ENCODE measurements at places on chromosomes 1 and 21.

DNA sequence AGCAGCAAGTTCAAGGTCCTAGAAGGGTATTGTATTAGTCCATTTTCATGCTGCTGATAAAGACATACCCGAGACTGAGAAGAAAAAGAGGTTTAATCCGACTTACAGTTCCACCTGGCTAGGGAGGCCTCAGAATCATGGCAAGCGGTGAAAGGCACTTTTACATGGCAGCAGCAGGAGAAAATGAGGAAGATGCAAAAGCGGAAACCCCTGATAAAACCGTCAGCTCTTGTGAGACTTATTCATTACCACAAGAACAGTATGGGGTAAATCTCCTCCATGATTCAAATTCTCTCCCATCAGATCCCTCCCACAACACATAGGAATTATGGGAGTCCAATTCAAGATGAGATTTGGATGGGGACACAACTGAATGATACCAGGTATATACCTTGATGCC is 409.5 kb downstream of the NTNG1 start:
- DNase-seq = no peak

DNA sequence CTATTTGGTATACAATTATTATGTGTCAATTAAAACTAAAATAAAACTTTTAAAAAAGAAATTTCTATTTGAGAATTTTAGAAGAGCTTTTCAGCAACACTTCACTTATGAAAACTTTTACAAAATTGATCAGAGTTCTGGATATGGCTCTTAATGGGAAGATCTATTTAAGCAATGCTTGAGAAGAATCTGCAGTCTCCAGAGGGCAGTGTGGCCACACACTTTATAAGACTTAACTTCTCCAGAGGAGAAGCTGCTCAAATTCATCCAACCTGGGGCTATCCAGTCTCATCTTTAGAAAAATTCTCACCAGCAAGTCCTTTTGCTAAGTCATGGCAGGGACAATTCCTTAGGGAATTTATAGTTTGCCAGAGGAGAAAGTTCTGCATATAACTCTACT is 25.2 kb upstream of the AGO1 start:
- DNase-seq = peak; percentile 33

DNA sequence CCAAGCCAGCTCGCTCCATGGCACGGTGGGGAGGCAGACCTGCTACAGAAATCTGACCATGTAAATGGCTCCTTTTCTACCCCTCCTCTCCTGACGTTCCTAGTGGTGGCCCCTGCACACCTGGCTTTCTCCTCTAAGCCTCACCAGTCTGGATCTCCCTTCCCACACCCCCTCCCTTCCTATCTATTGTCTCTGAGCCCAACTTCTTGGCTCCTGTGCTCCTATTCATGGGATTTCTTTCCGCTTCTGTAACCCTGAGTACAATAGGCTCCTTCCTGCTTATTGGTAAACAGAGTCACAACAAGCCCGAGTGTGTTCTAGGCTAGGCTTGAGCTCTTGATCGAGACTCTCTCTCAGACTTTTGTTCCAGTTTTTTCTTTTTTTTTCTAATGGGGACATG is 17.6 kb downstream of the OPTC start:
- no peak for DNase-seq

GRCh38 chr1:113691184-113691583 is 68.1 kb downstream of the PHTF1 start:
- DNase-seq = no peak

DNA sequence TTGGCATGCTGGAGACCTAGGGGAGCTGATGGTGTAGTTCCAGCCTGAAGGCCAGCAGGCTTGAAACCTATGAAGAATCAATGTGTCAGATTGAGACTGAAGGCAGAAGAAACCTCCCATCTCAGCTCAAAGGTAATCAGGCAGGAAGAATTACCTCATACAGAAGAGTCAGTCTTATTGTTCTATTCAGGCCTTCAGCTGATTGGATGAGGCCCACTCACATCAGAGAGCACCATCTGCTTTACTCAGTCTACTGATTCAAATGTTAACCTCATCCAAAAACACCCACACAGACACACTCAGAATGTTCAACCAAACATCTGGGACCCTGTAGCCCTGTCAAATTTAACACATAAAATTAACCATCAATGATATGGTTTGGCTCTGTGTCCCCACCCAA is 13.7 kb upstream of the CCN1 start:
- no peak for DNase-seq

GRCh38 chr1:145688328-145688727 is 18.8 kb downstream of the PDZK1 start:
- no peak for DNase-seq

DNA sequence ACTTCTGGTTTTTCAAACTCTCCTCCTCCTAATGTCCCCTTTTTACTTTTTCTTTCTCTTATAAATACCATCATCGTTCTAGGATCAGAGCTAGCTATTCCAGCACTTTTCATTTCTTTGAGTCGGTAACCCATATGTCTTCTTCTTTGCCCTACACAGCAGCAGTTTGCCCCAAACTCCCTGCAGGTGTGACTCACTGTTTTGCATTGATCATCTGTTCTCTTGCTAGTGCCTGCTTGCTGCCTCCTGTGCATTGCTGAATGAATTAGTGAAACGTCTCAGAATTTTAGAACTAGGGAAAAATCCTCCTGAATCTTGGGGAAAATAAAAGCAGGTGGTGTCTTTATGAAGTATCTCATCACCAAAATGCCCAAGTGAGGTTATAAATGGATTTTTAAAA is 21.7 kb downstream of the KCNK2 start:
- no peak for DNase-seq

DNA sequence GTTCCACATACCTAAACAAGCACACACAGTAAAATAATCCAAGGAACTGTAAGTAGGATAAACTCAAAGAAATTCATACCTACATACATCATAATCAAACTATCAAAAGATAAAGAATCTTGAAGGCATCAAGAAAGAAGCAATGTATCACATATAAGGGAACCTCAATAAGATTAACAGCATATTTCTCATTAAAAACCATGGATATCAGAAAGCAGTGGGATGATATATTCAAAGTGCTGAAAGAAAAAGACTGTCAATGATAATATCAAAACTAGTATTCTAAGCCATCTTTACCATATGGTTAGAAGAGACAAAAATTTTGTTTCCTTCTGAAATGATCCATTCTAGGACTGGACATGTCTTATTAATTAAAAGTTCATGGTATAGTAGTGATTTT is 37.1 kb upstream of the ADAM30 start:
- no peak for DNase-seq

DNA sequence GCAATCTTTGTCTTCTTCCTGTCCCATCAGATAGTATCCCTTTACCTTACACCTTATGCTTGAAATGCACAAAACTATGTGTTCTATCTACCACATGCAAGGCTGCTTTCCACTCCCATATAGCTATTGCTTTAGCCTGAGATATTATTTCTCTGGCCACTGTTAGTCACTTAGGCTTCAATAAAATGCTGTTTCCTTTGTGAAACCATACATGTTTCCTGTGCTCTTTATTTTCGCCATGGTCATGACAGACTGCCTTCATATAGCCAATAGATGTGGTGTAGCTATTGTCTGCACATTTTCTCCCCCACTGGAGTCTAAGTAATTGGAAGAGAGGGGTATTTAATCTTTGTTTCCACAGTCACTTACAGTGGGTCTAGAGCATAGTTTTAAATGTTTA is 108.4 kb downstream of the GREM2 start:
- no peak for DNase-seq

DNA sequence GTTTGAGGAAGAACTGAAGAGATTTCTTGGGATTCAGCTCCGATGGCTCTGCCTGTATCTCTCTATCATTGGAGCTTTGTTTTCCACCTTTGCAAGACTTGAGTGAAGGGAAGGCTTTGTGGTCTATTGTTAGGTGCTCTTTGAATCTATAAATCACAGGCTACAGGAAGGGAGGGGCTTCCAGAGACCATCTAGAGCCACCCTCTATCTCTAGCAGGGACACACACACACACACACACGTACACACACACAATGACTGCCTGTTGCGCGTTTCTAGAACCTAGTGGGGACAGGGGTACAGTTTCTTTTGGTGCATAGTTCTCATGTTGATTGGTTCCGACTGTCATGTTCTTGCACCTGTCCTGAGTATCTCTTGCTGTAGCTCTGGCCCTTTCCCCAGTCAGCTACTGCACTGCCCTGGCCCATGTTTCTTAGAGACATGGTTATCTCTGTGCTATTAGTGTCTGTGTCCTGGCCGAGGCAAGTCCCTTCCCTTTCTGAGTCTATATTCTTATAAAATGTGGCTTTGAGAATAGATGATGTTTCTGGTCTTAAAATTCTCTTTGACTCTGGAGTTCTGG is 60.7 kb downstream of the MAN1C1 start:
- DNase-seq = no peak

DNA sequence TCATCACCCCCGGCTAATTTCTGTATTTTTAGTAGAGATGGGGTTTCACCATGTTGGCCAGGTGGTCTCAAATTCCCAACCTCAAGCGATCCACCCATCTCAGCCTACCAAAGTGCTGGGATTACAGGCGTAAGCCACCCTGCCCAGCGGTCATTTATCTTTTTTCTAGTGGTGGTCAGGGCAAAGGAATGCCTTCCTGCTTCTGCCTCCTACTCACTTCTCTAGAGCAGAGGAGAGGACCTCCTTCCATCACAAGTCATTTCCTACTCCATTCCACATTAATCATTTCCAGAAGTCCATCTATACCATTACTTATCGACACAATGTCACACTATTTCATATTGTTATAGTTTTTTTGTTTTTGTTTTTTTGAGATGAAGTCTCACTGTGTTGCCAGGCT is 13.3 kb downstream of the FBXO42 start:
- no peak for DNase-seq

- no peak for DNase-seq
Observed at GRCh38 chr1:13964768-13965167, 264.8 kb downstream of the PRDM2 start.

GRCh38 chr1:3135073-3135702 is 66.2 kb downstream of the PRDM16 start:
- DNase-seq = no peak

DNA sequence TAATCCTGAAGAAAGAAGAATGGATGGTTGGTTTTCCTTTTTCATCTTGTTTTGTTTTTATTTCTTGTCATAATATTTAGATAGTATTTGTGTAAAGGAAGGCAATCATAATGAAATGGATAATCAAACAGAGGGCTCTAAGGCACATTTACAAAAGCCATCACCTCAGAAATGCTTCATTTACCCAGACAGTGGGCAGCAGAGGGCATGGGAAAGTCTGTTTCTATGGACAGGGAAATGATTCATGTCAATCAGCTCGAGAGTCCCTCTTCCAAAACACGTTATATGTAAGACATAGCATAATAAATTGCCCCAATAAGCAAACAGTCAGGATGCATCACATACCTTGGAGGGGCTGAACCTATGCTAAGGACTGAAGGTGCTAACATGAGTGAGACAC is 426.1 kb downstream of the PLPP3 start:
- DNase-seq = no peak

DNA sequence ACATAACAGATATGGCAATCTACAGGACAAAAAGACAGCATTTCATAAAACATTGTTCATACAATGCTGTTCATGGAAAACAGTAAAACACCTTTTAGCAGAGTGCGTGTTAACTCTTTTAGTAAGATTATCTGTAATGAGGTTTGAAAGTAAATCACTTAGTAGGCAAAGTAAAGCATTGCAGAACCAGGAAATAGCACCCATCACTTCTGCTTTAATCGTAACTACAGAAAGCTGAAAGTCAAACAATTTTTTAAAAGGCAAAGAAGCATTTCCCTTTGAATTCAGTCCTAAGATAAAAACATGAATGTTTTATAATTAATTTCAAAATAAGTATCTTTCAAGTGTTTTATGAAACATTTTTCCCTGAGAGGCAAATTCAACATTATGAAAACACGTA is 63.3 kb upstream of the RNF11 start:
- DNase-seq = no peak

- peak; percentile 84 for DNase-seq
Observed at GRCh38 chr1:47192458-47193384, 2.9 kb upstream of the PDZK1IP1 start.

DNA sequence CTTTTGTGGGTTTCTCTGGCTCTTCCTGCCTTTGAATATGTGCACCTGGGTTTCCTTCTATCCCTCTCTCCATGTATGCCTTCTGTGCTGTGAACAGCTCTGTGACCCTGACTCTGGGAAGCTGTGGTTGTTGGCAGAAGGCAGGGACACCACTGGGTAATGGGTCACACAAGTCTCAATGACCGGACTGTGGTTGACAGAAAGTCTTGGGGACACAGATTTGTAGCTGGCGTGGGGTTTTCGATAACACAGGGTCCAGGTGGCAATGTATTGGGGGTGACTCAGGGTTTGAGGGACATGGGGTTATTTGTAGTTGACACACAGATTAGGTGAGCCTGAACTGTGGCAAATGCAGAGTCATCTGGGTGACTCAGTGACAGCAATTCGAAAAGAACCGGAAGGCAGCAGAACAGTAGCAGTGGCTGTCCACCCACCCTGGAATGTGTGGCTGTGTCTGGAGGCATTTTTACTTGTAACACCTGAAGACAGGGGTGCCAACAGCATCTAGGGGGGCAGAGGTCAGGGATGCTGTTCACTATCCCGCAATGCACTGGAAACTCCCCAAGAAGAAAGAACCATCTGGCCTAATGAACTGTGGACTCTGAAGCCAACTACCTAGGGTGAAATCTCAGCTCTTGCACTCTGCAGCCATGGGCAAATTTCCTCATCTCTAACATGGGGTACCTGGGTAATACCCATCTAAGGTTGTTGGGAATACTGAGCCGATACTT is 13.0 kb upstream of the SLC6A9 start:
- no peak for DNase-seq

GRCh38 chr1:220341126-220341525 is 68.9 kb upstream of the RAB3GAP2 start:
- DNase-seq = no peak

GRCh38 chr1:89557956-89558355 is 33.3 kb downstream of the LRRC8B start:
- no peak for DNase-seq

All from muscle of back (tissue), 13 donors.